ENCODE measurements at places on chromosomes 6 and 20.

- DNase-seq = no peak
Observed at GRCh38 chr6:130965656-130966055, 97.4 kb downstream of the EPB41L2 start.

DNA sequence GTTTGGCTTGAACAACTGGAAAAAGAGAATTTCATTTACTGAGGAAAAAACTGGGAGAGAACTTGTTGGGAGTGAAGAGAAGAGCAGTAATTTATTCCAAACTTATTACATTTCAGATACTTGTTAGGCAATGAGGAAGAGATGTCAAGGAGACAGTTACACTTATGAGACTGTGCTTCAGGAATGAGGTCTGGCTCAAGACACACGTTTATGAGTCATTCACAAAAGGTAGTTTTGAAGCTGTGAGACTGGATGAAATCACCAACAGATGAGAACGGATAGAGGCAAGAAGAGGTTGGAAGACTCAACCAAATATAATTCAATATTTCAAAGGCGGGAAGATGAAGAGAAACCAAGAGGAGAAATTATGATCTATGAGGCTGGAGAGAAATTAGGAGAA, 70.6 kb upstream of the DEFB112 start:
- DNase-seq = no peak

DNA sequence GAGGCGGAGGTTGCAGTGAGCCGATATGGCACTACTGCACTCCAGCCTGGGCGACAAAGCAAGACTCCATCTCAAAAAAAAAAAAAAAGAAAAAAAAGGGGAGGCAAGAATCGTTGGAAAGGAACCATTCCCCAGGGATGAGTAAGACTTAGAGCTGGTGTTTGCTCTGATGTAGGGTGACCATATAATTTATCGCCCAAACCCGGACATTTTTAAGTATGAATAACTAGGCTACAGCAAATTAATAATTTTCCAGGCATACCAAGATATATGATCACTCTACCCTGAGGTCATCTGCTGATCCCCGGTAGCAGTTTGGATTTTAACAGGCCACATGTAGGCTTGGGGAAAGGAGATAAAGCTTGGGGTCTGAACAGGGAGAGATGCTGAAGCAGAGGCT, 260.9 kb downstream of the BTBD9 start:
- no peak for DNase-seq

GRCh38 chr6:6333501-6333900, 13.0 kb upstream of the F13A1 start:
- no peak for DNase-seq

DNA sequence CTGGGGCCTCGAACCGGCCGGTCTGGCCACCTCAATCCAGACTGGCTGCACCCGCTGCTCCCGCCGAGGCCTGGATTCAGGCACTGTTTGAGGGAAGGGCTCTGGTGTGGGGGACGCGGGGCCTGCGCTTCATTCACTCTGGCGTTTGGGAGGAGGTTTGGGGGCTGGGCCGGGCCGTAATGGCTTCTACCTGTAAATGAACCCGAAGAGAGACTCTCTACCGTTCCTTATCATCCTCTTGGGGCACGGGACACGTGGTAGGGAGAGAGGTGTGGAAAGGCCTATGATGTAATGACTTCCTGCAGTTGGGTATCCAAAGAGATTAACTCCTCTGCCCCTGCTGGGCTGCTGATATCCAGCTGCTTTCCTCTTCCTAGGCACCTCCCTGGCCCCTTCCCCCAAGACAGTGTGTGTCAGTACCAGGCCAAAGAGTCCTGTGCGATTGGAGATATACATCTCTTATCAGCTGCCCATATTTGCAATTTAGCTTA, 1.8 kb downstream of the FOXO3 start:
- DNase-seq = no peak

DNA sequence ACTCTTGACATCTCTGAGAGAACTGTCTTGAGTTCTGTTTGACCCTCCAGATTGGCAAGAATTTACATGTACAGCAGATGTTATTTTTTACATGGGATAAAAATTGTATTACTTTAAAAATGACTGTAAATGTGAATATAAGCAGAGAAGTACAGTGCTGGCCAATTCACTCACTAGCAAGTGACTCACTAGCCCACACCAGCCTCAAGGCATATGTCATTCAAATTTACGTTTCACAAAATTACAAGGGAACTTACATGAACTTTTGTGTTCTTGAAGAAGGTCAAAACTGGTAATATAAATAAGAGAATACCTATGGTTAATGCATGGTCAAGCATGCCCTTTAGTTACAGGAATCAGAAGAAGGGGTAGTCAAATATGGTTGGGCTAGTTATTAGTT, 54.0 kb upstream of the HMGCLL1 start:
- no peak for DNase-seq

GRCh38 chr6:1418471-1419191, 29.3 kb downstream of the FOXF2 start:
- no peak for DNase-seq

DNA sequence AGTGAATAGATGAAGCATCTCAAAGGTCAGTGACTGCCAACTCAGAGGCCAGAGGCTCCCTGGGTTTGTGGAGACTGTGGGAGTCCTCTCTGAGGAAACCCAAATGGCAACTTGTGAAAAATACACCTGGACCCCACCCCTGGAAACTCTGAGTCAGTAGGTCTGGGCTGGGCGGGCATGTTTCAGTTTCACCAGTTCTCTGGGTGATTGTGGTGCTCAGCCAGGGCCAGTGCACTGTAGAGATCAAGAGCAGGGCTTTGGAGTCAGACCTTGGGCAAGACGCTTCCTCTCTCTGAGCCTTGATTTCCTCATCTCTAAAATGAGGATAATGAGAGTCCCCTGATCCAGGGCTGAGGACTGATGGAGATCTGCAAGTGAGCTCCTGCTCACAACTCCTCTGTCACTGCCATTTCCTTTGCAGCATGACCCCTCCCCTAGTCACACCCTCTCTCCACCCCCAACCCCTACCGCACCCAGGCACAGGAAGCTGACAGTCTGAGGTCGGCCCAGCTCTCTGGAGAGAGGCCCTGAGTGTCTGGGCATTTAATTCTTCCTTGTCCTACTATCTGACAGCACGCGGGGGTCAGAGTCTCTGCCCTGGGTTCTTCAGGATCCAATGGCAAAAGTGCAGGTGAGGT, 5.1 kb downstream of the DEF6 start:
- DNase-seq = peak; percentile 89

- DNase-seq = no peak
Observed at GRCh38 chr20:32067234-32067821, 15.3 kb downstream of the HCK start.

GRCh38 chr20:2204021-2204420, 91.8 kb upstream of the TGM3 start:
- DNase-seq = no peak

- DNase-seq = no peak
Observed at GRCh38 chr20:46296526-46297250, 11.6 kb downstream of the CDH22 start.

- DNase-seq = no peak
Observed at GRCh38 chr6:157665180-157665579, 157.9 kb upstream of the SNX9 start.

GRCh38 chr20:51535075-51535386, 7.5 kb downstream of the NFATC2 start:
- no peak for DNase-seq

Data from activated effector memory CD4-positive, alpha-beta T cell treated with Interleukin-2 at 50 U/mL for 16 hours (primary cell).